ENCODE measurements at places on chromosomes 11 and 22. TPM values are rescaled to one million over a fixed set of nuclear protein-coding genes. Genes with fewer than 3 reads are reported as not detected.
A peak's percentile ranks its signal among the peaks of the same experiment; 100 is the strongest.

The KRTAP5-9 gene
- total RNA-seq = not detected

The C11orf87 gene
- not detected for total RNA-seq

The STX5 gene
- total RNA-seq = 38.8 TPM

The ASPHD2 gene
- 5.6 TPM for total RNA-seq

The KCNK4 gene
- not detected for total RNA-seq

The NOL12 gene
- total RNA-seq = 18.1 TPM

The LRRC55 gene
- total RNA-seq = not detected

The C22orf42 gene
- total RNA-seq = not detected

The GAL gene
- not detected for total RNA-seq

The APOL4 gene
- not detected for total RNA-seq

The MMP13 gene
- total RNA-seq = not detected

The TTC17 gene
- 109 TPM for total RNA-seq

The TRIM49 gene
- total RNA-seq = not detected

- no peak for DNase-seq
These were observed 185.9 kb downstream of the FAT3 start for GRCh38 chr11:92410526-92410925.

DNA sequence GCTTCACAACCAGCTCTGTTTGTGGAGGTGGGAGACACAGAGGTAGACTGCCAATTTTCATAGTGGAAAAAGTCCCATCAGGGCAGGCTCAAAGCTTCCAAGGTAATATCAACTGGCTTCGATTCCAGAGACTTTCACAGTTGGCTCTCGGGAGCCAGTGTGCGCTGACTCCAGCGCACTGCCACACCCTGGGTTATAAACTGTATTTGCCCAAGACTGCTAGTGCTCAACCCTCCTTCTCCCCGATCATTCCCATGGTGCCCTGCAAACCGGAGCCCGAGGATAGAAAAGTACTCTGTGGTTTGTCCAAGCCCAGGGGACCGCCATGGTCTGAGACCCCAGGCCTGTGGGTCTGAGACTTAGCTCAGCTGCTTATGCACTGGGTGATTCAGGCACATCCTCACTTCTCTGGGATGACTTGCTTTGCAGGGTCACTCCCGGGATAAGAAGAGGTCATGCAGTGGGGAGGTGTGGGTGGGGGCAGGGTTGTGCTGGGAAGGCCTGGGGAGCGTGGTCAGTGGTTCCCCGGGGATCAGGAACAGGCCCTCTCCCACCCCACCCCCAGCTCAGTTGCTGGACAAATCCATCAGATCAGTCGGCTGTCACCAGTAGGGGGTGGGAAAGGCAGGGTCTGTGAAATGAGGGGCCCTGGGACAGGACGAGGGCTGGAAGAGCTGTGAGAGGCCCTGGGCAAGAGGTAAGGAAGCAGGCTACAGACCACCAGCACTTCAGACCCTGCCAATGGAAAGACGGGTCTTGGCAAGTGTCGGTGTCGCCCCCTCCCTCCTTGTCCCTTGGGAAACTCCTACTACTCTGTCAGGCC is 26.7 kb upstream of the PICK1 start:
- DNase-seq = no peak

- no peak for DNase-seq
These were observed 12.4 kb upstream of the POLDIP3 start for GRCh38 chr22:42626951-42627625.

DNA sequence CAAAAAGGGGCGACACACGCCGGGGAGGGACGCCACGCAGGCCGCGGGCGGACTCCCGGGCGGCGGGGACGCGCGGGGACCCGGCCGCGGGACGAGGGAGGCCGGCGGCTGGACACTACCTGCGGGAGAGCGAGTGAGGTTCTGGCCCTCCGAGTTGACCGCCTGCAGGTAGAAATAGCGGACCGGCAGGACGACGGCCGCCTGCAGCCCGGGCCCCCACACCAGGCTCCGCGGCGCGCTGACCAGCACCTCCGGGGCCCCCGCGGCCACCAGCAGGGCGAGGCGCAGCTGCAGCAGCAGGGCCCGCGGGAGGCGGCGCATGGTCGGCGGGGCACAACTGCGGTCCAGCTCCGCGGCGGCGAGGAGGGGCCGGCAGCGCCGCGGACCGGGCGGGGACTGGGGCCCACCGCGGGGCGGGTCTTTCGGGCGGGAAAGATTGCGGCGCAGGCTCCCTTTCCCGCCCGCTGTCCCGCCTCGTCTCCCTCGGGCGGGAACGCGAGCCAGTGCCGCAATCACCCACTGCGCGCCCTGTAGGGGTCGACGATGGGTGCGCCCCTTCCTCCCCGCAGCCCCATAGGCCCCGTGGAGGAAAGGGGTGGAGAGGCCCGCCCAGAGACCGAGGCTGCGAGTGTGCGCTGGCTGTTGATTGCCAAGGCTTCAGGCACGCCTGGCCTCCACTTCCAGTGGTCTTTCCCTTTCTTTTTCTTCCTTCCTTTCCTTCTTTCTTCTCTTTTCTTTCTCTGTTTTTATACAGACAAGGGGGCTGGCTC is at the start of gene POGLUT3:
TSS of gene POGLUT3 (minus strand) at position 339 of the 770 bp plus-strand sequence. CDS start at position 321, 18 bp downstream.
- DNase-seq = no peak

GRCh38 chr22:17928391-17928790 is 96.0 kb downstream of the MICAL3 start:
- DNase-seq = no peak

DNA sequence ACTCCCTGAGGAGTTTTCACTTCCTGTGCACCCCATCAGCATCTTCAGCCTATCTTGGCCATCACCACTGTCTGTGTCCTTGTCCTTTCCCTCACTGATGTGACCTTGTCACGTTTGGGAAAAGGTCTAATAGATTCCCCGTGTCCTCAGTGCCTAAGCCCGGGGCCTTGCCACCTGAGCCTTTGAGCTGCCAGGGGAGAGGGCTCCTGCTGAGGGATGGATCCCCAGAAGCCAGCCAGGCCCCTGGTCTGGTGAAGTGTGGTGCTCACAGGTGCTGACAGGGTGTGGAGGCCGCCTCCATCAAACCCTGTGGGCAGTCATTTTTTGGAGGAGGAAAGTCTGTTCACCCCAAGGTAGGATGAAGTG is 47.2 kb downstream of the GAB4 start:
- DNase-seq = no peak

DNA sequence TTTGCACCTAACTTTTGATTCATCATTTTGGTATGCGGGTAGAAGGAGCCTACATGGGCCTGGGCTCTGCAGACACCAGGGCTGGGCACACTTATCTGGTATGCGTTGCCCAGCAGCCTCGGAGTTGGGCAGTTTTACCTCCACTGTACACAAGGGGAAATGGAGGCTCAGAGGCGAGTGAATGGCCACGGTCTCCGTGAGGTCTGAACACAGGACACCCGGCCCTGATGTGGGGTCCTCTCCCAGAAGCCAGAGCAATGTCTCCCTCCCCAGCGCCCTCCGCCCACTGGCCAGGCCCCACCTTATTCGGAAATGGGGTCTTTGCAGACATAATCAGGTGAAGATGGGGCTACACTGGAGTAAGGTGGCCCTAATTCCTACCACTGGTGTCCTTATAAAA is 43.7 kb downstream of the OSBPL5 start:
- DNase-seq = no peak

DNA sequence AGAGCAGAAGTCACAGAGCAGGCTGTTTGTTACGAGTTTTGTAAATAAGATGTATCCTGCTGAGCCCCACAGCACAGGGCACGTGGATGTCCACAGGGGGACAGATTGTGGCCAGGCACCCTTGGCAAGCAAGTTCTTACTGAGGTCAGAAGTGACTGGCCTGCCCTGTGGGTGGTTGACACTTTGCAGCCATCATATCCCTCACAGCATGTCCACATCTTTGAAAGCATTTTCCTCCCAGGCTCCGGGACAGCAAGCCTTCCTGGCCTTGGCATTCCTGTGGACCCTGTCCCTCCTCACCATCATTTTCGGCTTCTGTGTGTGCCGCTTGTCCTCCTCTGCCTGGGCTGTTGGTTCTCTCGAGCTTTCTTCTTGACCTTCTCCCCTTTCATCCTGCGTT is 189.5 kb downstream of the TBC1D22A start:
- no peak for DNase-seq

DNA sequence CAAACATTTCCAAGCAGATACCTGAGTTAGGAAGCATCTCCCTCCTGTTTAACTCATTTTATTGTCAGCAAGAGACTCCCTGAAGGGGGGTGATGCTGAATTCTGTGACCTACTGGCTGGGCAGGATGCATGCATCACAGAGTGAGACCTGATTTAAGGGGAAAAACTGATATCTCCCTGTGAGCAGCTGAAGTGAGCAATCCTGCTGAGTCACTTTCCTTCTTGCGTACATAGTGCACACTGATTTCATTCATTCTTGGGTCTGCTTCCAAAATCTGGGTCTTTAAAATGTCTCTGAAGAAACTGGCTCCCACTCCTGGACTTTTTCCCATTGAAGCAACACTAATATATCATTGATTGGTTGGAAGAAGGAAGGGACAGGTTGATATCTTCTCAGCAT is 23.3 kb downstream of the P4HA3 start:
- peak; percentile 84 for DNase-seq

- peak; percentile 72 for DNase-seq
These were observed 645 bp downstream of the RTCB start for GRCh38 chr22:32411402-32411801.

- DNase-seq = no peak
These were observed 668 bp upstream of the CHST1 start for GRCh38 chr11:45665933-45666647.

DNA sequence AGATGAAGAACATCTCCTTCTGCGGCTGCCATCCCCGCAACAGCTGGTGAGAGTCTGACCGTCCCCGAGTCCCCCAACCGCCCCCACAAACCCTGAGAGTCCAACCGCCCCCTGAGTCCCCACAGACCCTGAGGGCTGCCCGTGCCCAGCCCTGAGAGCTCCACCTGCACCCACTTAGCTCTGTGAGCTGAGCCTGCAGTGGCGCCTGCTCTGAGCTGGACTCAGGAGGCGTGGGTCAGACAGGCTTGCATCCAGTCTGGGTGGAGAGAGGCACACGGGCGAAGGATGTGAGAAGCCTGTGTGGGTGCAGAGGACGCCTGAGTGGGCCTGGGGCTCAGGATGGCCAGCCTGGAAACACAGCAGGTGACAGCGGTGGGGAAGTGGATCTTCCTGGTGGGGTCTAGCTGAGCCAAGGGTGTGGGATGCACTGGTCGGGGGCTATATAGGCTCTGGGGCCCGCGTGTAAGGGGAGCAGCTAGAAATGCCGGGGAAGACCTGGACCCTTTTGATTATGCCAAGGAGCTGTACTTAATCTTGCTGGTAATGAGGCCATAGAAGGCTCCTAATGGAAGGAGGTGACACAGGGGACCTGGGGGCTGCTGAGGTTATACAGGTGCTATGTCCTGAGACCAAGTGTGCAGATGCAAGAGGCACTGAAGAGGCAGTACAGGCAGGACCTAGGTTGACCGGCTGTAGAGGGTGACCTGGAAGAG is 6.5 kb downstream of the MAPK8IP2 start:
- no peak for DNase-seq

GRCh38 chr11:114036147-114036811 is 23.2 kb upstream of the ZBTB16 start:
- DNase-seq = peak; percentile 39

- peak; percentile 81 for DNase-seq
These were observed 647 bp upstream of the PHF21A start for GRCh38 chr11:46121724-46122477.

DNA sequence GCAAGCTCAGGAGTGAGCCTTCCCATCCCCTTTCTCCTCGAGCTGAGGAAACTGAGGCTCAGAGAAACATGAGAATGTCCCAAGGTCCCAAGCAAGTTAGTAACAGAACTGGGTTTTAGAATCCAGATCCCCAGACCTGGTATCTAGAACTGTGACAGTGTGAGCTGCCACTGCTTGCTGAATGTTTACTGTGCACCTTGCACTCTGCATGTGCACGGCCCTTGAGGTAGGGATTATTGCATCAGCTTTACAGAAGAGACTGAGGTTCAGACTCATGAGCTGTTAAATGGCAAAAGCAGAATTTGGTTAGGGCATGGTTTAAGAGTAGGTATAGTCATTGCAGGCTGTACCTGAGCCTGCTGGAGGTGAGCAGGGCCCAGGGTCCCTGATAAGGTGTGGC is 3.8 kb upstream of the MPPED1 start:
- no peak for DNase-seq

DNA sequence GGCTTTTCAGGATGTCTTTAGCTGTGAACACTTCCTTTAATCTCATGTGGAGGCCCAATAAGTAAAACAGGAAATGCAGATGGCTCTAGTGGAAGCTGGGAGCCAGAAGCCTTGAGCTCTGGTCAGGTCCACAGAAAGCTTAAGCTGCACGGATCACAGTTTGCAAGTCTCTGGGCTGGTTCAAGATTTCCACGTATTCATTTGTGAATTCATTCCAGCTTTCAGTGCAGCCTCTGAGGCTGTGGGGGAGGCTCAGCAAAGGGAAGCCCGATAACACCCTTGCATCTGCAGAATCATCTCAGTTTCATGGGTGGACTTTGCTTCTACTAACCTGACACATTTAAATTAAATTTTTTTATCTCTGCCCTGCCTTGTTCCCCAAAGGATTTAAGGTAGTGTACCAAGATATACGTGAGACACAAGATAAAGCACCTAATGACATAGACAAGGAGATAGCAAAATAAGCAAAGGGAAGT is 65.6 kb downstream of the ISX start:
- no peak for DNase-seq

GRCh38 chr11:75277991-75278790 is 37.6 kb downstream of the TPBGL start:
- DNase-seq = no peak

DNA sequence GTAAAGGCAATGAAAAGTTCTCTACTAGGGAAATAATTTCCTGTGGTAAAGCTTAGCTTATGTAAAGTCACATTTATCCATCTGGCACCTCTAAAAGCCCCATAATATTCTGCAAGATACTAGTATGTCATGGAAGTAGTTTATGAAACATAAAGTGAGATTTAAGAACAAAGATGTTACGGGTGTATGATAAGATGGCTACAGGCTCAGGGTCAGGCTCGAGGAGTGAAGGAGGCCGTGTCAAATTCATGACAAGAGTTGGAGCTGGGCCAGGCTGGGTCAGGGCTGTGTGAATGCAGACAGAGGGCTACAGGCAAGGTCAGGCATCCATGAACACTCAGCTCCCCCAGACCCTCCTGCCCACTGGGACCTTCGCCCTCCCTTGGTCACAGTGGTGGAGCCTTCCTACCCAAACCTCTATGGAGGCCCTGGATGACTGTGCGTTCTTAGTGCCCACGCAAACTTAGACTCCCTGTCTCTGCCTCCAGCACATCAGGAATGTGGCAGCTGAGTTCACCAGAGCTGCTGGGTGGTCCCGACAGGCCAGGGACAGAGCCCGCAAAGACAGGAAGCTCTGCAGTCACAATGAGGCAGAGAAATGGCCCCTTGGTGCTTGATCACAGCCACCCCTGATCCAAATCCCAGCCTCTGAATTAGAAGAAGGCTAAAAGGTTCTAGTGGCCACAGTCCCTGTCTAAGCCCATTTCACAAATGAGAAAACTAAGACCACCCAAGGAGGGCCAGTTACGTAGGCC is 14.8 kb downstream of the IGLL5 start:
- no peak for DNase-seq

GRCh38 chr11:11949482-11949881 is 58.9 kb downstream of the DKK3 start:
- no peak for DNase-seq

- peak; percentile 6 for DNase-seq
These were observed 6.0 kb downstream of the NIPSNAP1 start for GRCh38 chr22:29574762-29575450.

Data from renal cortical epithelial cell (primary cell).